ENCODE measurements at places on chromosomes 6 and 20.

GRCh38 chr6:3346476-3346875 is 87.7 kb downstream of the PSMG4 start:
- DNase-seq = no peak

DNA sequence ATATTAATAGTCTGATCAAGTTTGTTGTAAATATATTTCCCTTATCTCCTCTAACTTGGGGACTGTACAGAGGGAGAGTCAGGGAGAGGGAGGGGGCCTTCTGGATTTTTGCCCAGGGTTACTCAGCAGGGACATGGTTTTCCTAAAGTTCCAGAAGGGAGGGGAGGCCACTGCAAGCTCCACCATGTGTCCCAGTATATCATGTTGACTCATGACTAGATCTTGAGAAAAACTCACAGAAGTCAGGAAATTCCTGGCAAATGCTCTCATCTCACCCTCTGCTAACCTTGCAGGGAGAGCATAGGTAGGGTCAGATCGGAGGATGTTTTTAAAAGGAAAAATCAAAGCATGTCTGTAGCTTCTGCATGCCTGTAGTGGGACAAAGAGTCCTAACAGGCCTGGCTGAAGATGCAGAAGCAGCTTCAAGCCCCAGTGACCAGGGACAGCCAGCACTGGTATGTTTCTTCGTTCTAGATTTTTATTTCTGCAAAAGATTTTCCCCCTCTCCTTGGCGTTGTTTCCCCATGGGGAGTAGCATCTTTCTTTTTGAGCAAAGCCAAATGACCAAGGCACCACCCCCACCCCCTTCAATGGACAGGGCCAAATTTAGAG is 272.9 kb upstream of the SUPT3H start:
- DNase-seq = no peak

DNA sequence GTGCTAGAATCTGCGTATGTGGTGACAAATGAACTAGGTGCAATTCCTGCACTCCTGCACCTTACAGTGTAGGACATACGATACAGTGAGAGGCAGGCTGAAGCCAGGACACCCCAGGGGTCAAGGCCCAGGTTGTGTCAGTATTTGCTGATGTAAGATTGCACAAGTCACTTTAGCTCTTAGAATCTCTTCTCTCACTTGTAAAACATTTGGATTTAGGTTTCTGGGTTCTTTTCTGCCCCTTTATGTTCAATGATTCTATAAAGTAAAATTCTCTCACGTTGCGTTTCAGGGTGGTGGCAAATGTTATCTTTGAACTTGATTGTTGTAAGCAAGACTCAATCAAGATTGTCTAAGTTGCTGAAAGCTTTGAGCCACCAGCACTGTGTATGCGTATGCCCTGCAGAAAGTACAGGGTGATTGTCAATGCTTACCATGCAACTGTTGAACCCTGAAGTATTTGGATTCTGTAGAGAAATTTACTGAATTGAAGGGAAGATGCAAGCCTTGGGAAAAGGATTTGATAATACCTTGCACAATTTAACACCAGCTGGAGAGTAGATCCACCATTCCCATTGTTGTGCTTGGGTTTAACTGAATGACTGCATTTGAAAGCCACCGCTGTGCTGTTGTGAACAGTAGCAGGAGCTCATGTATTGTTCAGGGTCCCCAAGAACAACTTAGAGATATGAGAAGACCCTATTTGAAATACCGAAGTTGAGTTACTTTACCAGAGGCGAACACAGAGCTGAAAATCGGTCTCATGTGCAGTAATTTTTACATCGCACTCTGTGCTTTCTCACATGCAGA is 106.1 kb upstream of the CITED2 start:
- DNase-seq = no peak

DNA sequence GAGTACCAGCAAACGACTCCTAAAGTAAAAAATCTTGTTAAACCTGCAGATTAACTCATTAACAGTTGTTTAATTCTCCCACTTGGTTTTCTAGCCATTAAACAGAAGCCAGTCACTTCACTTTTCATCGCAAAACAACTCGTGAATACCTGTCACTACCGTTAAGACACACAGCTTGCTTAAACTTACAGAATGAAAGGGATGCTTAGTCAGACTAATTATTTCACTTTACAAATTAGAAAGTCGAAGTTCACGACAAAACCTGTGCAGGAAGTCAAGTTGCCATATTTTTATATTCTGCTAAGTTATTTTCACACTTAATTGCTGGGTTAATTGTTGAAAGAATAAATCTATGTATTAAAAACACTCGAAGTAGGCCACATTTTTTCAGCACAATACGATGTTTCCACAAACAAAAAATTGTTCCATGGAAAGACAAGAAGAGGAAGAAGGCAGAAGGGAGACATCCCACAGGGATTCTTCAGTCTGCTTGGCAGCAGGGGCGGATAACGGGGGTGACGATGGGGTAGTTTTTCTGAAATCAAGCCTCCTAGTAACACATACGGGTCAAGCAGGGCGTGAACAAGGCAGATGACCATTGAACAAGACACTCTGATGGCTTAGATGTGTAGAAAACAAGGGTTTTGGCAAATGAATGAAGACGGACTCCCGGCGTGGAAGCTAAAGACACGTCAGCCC is 933 bp downstream of the SSR1 start:
- no peak for DNase-seq

GRCh38 chr6:110671447-110671846 is 143.8 kb downstream of the CDK19 start:
- no peak for DNase-seq

- no peak for DNase-seq
These were observed 211.6 kb upstream of the ZNF217 start for GRCh38 chr20:53804920-53805894.

DNA sequence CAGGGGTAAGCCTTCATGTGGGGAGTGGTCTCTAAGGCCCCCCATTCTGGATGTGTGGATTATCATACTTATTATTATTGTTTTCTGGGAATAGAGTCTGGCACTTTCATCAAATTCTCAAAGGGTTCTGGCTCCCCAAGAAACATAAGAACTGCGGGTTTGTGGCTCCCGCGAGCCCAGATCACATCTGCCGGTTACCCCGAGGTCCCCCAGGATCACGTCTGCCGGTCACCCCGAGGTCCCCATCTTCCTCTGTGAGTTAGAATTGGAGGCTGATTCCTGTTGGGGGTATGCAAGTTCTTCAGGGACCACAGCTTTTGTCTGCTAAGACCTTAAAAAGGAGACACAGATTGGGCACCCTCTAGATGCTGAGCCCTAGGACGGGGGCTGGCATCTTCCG is 116.7 kb upstream of the FRMD1 start:
- no peak for DNase-seq

- DNase-seq = no peak
These were observed 148.5 kb downstream of the ELOVL4 start for GRCh38 chr6:79798841-79799240.

Measured in CD8-positive, alpha-beta T cell (primary cell).